Hindlimb muscle (tissue), 1 donor: ENCODE measurements at places on chromosomes 2 and 18. TPM values are rescaled to one million over a fixed set of nuclear protein-coding genes. Genes with fewer than 3 reads are reported as not detected.

DNA sequence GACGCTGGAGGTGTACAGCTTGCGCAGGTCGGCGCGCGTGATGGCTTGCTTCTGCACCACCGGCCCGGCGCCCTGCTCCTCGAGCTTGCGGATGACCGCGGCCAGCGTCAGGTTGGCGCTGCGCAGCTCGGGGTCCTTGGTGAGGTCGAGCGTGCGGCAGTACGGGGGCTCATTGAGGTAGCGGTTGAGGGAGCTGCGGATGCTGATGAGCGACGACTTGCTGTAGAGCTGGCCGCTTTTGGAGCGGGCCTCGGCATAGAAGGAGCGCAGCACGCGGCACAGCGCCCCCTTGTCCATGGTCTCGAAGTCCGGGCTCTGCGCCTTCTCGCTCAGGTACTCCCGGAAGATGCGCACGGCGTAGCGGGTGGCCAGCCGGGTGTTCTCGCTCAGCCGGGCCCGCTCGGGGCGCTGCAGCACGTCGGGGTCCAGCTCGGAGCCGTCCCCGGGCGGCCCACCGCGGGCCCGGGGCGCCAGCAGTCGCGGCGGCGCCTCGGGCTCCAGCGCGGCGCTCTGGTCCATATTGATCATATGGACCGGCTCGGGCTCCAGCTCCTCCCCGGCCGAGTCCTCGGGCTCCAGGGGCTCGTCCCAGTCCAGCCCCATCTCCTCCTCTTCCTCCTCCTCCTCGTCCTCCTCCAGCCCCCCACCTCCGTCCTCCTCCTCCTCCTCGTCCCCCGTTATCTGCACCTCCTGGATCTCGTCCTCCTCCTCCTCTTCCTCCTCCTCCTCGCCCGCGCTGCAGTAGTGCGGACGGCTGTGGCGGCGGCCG is 523 bp downstream of the KCTD1 start:
- peak; percentile 86 for DNase-seq

GRCh38 chr2:120453635-120453998 is 107.7 kb downstream of the INHBB start:
- DNase-seq, result no peak

GRCh38 chr2:24342110-24342910 is 18.0 kb downstream of the ITSN2 start:
- DNase-seq, result no peak

GRCh38 chr18:45663403-45664045 is 48.2 kb downstream of the SLC14A2 start:
- DNase-seq, result no peak

GRCh38 chr18:63971320-63972001 is 1.6 kb downstream of the SERPINB8 start:
- DNase-seq, result no peak

DNA sequence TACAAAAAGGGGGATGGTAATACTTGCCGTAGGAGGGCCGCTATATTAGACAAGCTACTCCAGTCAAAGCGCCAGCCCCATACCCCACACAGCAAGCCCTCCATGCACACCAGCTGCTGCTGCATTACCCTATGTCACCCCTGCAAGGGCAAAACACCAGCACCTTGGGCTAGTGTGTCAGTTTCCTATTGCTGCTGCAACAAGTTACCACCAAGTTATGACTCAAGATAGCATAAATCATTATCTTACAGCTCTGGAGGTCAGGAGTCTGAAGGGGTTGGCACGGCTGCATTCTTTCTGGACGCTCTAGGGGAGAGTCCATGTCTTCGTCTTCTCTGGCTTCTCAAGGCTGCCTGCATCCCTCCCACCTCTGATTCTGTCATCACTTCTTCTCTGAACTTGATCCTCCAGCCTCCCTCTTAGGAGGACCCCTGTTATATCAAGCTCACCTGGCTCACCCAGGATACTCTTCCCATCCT is 88.6 kb upstream of the ACAA2 start:
- DNase-seq, result no peak

GRCh38 chr18:44556296-44556695 is 124.4 kb upstream of the SETBP1 start:
- no peak for DNase-seq

- DNase-seq, result no peak
These were observed 38.0 kb downstream of the SLC9A4 start for GRCh38 chr2:102510791-102511575.

DNA sequence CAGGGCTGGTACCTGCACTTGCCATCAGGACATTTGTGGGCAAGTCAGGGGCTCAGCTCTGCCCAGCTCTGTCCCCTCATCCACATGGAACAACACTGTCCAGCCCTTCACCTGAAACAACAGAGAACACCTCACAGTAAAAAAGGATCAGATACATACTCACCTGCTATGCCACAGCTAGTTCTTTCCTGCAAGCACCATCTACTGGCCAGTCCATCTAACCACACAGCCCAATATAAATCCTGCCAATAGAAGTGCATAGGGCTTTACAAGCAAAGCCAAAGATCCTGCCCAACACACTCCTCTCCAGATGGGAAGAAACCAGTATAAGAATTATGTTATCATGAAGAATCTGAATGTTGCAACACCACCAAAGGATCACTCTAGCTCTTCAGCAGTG is 52.2 kb upstream of the GALNT13 start:
- no peak for DNase-seq

GRCh38 chr18:2654928-2655177 is 673 bp upstream of the SMCHD1 start:
- no peak for DNase-seq

DNA sequence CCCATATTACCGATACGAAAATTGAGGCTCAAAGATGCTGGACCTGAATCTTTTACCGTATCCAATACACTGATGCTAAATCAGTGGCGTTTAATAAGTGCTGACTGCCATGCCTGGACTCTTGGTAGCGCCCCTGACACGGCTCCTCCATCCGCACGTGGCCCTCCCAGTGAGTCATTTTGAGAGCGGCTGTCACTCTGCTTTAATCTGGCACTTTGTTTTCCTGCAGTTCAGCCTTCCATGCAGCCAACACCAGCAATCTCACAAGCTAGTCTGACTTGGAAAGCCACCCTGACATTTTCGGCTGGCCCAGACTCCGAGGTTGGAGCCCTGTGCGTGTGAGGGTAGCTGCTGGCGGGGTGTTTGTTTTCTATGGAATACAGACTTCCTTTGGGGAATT is 155.1 kb upstream of the LMAN1 start:
- peak; percentile 23 for DNase-seq

GRCh38 chr2:25065768-25066167 is 23.9 kb downstream of the EFR3B start:
- no peak for DNase-seq

DNA sequence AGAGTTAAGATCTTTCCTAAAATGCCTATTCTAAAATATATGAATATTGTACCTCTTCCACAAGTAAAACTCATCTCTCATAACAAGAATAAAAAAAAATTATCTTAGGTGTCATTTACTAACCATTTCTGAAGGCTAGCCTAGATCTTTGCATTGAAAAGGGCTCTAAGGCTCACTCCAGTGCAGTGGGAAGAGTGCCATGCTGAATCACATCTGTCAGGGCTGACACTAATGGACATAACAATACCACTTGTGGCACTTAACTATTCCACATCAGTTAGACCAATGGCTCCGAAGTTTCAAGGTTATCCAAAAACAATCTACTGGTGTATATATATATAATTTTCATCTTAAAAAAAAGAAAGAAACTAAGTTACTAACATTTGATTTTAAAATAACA is 130.2 kb downstream of the EXOC6B start:
- DNase-seq, result no peak

DNA sequence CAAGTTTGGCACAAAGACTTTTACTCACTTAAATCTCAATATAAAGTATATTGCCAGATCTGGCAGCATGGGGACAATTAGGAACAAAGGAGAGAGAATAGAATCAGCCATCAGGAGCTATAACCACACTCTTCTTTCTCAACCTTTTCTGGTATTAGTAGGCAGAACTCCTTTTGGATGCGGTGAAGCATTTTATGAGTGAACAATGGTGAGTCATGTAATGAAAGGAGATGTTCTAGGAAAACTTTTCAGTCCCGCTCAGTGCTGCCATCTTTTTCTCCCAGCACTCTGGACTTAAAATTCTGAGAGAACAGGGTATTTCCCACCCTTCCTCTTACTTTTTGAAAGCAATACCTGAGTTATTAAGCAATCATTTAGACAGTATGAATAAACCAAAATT is 32.2 kb downstream of the PLEKHA3 start:
- DNase-seq, result no peak

GRCh38 chr2:602571-603359 is 74.4 kb downstream of the TMEM18 start:
- DNase-seq, result no peak

GRCh38 chr2:11987151-11987550 is 240.7 kb downstream of the LPIN1 start:
- no peak for DNase-seq

GRCh38 chr2:62412347-62412742 is 93.7 kb downstream of the TMEM17 start:
- no peak for DNase-seq

- DNase-seq, result no peak
These were observed 10.6 kb upstream of the IHH start for GRCh38 chr2:219071131-219071816.

The POU3F3 gene
- polyA plus RNA-seq, result not detected

The EN1 gene
- 8.3 TPM for polyA plus RNA-seq

The MERTK gene
- polyA plus RNA-seq, result 4.4 TPM

The MARCHF4 gene
- polyA plus RNA-seq, result 0.04 TPM

The UBR3 gene
- polyA plus RNA-seq, result 50.0 TPM

The RNMT gene
- polyA plus RNA-seq, result 30.4 TPM

The GLI2 gene
- polyA plus RNA-seq, result 10.8 TPM

The SPDYA gene
- 1.5 TPM for polyA plus RNA-seq

The FAM110C gene
- polyA plus RNA-seq, result 0.94 TPM

The MOGAT1 gene
- polyA plus RNA-seq, result 0.31 TPM

The ACYP2 gene
- 25.1 TPM for polyA plus RNA-seq

The ESPNL gene
- polyA plus RNA-seq, result 1.2 TPM

The GALNT1 gene
- polyA plus RNA-seq, result 83.8 TPM
